ENCODE measurements at places on chromosomes 7 and 10.

GRCh38 chr10:47031901-47032465 lies 120.8 kb downstream of the PTPN20 start:
- no peak for DNase-seq

GRCh38 chr10:69055241-69055640 lies 32.7 kb upstream of the SRGN start:
- no peak for DNase-seq

DNA sequence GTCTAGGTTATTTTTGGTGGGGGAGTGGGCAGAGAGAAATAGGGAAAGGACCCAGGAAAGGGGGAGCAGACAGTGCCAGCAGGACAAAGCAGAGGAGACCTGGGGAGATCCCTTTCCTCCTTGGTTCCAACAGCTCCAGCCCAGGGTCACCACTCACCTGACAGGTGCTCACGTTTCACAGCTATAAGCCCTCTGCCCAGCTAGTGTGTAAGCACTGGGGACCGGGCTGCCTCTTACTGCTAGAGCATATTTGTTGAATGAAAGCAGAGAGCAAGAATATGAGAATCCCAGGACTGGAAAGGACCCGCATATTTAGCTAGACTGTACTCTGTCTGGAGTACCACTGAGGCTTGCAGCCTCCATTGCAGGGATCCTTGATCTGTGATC lies 6.7 kb downstream of the ZCCHC24 start:
- no peak for DNase-seq

DNA sequence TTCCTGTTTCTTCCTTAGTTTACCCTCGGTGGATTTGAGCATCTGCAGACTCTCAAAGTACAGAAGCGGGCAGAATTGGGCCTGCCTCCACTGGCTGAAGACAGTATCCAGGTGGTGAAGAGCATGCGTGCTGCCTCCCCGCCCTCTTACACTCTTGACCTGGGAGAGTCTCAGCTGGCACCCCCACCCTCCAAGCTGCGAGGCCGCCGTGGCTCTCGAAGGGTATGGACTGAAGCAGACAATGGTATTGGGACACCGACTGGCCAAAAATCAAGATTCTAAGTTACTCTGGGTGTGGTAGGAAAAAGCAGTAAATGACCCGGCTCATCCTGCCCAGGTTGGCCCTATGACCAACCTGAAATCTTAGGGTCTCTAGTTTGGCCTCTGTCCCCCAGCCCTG lies 22.2 kb downstream of the STRIP2 start:
- DNase-seq: no peak

DNA sequence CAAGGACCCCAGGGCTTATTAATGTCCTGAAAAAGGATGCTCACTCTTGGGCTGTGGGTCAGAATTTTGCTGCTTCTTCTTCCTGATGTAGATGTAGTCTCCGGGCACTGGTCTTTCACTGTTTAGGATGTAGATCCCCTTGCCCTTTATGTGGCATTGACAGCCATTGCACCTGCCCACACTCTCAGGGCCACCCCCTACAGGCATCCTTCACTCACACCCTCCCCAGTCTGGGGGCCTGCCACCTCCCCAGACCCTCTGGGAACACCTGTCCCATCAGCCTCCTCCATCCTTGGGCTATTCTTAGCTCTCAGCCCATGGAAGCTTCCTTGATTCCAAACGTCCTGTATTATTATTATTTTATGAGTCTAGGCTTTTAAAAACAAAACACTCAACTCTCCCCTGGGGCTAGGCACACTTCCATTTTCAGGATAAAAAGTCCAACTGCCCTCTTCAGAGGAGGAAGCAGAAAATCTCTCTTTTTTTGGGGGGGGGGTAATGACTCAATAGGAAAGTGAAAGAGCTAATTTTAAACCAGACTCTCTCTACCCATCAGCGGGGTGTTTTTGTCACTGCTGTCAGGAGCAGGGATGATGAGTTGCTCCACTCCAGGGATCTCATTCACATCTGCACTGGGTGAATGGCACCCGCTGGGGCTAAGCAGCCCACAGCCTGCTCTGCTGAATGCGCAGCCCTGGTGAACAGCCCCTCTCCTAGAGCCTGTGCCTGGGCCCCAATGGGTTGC lies 11.5 kb upstream of the KLRG2 start:
- no peak for DNase-seq

DNA sequence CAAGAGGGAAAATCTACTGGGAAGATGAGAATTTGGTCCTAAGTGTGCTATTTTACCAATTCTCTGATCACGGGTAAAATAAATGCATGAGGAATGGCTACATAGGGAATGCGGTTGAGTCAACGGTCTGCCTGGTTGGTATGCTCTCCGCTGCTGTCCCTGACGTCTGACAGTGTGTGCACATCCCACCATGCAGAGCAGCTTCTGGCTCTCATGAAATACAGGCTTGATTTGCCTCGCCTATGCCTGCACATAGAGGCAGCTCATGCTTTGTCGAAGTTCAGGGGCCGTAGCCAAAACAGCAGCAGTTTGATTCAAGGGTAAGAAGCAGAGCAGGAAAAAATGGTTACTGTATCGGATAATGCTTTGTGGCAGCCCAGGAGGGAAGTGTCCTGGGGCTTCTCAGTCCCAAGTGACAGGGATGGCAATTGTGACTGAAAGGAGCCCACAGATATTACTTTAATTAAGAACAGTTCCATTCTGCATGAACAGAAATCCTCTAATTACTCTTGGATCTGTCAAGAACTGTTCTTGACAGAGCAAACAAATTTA lies 268.4 kb upstream of the SLC26A5 start:
- DNase-seq: no peak

DNA sequence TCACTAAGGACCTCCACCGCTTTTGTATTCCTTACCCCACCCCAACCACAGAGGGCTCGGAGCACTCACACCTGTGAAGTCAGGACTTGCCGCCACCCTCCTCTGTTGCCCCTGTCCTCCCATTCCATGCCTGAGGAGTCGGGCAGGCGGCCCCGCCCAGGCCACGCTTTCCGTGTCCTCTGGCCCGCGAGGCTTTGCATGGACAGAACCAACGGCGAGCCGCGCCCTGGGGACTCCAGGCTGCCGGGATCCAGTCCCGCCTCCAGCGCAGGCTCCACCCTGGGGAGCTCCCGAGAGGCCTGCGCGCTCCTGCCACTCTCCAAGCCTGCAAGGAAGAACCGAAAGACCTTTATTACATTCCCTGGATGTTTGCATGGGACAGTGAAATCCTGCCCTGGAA lies 366.4 kb upstream of the POM121L12 start:
- no peak for DNase-seq

DNA sequence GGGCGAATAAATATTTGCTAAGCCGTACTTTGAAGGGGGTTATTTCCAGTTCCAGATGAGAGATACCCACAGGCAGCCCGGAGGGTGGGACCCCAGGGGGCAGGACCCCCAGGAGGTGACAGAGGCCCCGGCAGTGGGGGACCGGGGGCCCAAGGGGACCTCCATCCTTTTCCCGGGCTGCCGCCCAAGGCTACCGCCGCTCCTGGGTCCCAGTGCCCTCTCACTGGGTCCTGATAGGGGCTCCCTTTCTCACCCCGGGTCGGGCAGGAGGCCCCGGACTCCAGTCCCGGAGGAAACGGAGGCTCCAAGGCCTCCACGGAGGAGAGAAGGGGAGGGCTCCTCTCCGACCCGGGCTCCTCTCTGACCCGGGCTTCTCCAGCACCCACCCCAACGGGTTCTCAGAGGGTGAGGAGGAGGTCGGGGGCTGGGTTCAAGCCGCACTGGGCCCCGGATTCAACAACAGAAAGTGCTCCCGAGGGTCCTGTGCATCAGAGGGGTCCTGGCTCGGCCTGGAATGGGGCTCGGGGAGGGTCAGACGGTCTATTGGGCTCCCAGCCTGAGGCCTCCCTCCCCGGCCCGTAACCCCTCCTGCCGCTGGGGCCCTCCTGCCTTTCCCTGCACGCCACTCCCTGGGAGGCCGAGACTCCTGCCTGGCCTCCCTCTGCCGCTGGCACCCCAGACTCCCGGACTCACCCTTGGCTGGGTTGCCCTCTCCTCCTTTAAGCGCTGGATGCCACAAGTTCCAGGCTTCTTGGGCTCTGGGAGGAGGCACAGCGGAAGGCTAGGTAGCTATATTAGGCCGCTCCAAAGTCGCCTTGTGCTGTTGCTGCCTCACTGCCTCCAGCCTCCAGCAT lies 62.5 kb downstream of the ZNF37A start:
- DNase-seq: no peak

DNA sequence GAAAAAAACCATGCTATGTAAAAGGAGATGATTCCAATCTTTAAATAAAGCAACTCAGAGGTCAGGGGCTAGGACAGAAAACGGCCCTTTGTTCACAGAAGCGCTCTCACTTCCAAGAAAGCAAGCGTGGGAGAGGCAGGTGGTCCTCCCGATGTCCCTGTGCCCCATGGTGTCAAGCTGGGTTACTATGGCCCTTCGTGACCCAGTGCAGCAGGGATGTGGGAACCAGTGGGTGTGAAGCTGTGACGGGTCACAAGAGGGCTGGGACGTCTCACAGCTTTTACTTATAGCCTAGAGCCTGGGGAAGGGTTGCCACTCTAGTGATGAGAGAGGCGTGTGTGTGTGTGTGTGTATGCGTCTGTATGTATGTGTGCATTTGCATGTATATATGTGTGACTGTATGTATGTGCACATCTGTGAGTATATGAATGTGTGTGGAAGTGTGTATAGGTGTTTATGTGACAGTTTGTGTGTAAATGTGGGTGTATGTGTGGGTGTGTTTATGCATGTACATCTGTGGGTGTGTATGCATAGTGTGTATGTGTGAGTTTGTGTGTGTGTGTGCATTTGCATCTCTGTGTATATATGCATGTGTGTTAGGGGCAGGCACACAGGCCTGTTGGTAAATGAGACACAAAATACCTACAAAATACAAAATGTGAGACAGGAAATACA lies 25.2 kb downstream of the HTRA1 start:
- DNase-seq: no peak

- DNase-seq: no peak
Measured at GRCh38 chr7:80170445-80170844, 35.8 kb downstream of the GNAI1 start.

GRCh38 chr10:71382757-71383156 lies 14.0 kb upstream of the CDH23 start:
- DNase-seq: no peak

DNA sequence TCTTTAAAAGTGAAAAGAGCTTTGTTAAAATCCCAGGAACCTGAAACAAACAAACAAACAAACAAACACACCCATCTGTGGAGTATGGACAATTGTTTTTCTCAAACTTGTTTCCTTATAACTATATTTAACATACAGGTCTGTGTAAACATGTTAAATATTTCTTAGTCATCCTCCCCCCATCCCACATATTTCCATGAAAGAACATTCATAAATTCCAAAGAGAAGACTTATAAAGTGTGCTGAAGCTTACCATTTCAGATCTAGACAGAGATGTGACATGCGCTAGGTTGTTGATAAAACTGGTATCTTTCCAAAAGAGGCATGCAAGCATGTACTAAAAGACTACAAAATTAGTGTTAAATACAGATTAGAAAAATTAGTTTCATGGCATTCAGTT lies 6.5 kb downstream of the FKBP14 start:
- no peak for DNase-seq

DNA sequence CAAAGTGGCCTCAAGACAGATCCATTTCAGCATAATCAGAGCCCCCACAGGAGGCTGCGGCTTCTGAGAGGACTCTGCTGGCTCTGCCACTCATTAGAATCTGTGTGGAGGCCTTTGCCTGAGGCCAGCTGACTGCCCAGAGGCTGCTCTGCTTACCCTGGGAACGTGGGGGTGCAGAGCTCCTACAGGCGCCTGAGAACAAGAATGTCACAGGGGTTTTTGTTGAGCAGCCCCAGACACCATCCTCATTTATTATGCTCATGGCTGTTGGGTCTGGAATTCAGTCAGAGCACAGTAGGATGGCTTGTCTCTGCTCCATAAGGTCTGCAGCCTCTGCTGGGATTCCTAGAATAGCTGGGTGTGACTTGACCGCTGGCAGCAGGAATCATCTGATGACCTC lies 101.8 kb upstream of the GDF10 start:
- DNase-seq: no peak

DNA sequence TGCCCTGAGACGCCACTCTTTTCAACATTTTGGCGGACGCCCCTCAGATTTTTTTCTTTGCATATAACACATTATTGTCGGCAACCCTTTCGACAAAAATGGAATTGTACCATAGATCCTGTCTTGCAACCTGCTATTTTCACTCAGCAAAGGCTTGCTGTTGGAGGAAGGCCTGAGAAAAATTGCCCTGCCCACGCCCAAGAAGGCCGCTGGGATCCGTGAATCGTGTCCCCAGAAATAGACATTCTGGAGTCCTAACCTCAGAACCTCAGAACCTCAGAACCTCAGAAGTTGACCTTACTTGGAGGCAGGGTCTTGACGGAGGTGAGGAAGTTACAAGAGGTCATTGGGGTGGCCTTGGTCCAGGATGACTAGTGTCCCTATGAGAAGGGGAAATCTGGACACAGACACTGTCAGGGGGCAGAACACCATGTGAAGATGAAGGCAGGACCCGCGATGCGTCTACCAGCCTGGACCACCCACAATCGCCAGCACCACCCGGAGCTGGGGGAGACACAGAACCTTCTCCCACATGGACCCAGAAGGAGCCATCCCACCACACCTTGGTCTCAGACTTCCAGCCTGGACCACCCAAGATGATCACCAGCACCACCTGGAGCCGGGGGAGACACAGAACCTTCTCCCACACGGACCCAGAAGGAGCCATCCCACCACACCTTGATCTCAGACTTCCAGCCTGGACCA lies 19.1 kb upstream of the DNAAF5 start:
- DNase-seq: no peak

GRCh38 chr10:62076891-62077290 lies 175.4 kb downstream of the ARID5B start:
- DNase-seq: no peak

DNA sequence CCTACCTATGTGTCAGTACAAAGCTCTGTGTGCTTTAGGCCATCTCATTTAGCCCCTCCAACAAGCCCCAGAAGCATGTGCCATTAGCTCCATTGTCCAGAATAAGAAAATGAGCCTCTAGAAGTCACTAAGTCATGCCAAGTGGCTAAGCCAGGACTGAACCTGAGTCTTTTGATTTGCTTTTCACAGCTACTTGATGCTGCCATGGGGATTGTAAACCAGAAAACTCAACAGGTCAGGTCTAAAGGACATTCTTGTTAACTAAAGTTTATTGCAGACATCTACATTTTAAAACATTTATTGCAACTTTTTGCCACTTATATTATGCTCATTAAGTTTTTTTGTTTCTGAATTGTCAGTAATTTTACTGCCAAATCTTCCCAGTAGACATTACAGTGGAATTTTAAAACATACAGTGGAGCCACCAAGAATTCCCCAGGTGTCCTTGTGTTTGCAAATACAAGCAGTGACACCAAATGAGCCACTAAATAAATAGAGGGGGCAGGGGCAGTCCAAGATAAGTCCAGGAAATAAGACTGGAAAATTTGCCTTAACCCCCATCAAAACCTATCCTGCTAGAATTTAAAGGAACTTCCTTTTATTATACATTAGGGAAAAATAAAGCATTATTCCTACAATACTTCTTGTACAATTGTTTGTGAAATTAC lies 115.9 kb downstream of the RAPGEF5 start:
- DNase-seq: no peak

- DNase-seq: no peak
Measured at GRCh38 chr10:121459279-121459621, 139.0 kb downstream of the FGFR2 start.

All from NCI-H1930 (cell line).